Activated T-helper 1 cell treated with Interleukin-2 at 50 U/mL for 16 hours (primary cell): ENCODE measurements at places on chromosomes 1 and 21.
A peak's percentile ranks its signal among the peaks of the same experiment; 100 is the strongest.

GRCh38 chr1:155831279-155831976 is 25.6 kb downstream of the GON4L start:
- no peak for DNase-seq

DNA sequence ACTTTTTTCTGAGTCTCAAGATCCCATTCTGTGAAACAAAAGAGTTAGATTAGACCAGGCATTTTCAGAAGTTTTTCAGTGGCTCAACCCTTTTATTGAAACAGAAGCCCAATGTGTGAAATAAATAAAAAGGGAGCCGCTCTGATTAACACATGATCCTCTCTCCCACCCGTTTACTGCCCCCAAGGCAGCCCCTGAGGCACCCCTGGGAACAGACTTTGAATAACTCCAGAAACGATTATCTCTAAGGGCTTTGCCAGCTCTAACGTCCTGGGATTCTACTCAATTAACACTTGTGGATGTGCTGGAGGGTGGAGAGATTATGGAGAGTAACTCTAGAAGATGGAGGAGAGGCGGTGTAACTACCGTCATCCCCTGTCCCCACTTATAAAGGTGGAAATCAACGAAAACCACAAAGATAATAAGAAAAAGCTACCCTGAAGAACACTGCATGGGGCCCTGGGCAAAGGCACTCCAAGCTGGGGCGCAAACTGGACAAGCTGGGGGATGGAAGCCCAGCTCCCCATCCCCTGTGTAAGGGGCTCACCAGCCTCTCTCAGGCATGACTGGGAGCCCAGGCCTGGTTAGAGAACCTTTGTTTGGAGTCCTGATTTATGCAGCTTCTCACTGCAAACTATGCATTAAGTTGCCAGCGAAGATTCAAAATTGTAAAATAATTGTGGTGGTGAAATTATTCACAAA is 39.0 kb upstream of the GRIK3 start:
- DNase-seq = no peak

GRCh38 chr1:46081206-46081605 is 51.2 kb downstream of the PIK3R3 start:
- no peak for DNase-seq

GRCh38 chr1:28913786-28914227 is 562 bp upstream of the EPB41 start:
- no peak for DNase-seq

- peak; percentile 25 for DNase-seq
Measured at GRCh38 chr21:41369920-41370839, 8.4 kb downstream of the MX2 start.

GRCh38 chr1:32741413-32742198 is 39.0 kb upstream of the SYNC start:
- DNase-seq = no peak

DNA sequence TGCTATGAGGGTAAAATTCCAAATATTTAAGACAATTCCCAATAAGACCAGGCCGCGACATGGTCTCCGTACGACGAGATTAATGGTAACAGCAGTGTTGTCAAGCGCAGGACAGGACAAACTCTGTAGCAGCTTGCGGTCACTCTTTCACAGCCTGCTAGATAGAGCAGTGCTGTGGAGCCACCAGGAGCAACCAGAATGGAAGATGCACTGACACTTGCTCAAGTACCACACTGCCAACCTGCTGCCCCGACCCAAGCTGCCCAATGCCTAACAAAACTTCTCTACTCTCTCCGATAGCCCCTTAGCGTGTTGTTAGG is 636 bp downstream of the WARS2 start:
- no peak for DNase-seq

GRCh38 chr1:92968138-92969032 is 7.1 kb upstream of the DIPK1A start:
- DNase-seq = no peak

DNA sequence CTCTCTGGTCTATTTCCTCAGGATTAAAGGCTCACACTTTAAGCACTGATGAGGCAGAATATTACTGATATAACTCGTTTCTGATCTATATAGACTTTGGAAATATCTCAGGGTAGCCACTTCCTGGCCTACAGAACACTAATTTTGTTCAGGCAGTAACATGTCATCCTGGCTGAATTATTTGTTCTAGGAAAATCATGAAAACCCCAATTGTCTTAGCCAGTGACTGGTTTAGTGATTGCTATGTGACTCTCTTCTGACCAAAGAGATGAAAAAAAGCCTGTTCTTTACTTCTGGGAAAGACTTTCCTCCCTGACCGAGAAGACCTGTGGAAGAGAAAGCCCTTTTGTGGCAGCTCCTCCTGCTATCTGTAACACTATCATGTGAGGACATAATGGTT is 453.7 kb downstream of the SETD4 start:
- DNase-seq = no peak

GRCh38 chr1:46027788-46028573 is 104.4 kb downstream of the PIK3R3 start:
- no peak for DNase-seq

- no peak for DNase-seq
Measured at GRCh38 chr1:175132436-175132835, 60.1 kb downstream of the KIAA0040 start.

GRCh38 chr1:239811211-239811885 is 280.3 kb upstream of the FMN2 start:
- no peak for DNase-seq
